ENCODE measurements at places on chromosomes 2 and 18.

GRCh38 chr18:73979742-73980141 lies 167.9 kb downstream of the FBXO15 start:
- DNase-seq, result no peak

GRCh38 chr2:34909992-34910705 lies 1311.0 kb upstream of the FAM98A start:
- peak; percentile 24 for DNase-seq

DNA sequence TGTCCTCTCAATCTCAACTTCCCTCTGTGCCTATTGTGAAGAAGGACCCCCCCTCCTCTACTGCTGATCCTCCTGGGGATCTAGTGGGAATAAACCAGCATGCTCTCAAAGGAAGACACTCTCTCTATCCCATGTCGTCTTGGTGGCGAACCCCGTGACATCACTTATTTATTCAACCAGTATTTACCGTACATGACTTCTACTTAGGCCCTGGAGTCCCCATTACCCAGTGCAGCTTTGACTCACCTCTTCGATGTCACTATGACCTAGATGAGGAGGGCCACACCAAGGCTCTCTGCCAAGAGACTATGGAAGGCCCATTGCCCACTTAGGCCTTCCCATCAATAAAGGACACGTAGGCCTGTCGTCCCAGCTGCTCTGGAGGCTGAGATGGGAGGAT lies 16.7 kb downstream of the ASPRV1 start:
- no peak for DNase-seq

DNA sequence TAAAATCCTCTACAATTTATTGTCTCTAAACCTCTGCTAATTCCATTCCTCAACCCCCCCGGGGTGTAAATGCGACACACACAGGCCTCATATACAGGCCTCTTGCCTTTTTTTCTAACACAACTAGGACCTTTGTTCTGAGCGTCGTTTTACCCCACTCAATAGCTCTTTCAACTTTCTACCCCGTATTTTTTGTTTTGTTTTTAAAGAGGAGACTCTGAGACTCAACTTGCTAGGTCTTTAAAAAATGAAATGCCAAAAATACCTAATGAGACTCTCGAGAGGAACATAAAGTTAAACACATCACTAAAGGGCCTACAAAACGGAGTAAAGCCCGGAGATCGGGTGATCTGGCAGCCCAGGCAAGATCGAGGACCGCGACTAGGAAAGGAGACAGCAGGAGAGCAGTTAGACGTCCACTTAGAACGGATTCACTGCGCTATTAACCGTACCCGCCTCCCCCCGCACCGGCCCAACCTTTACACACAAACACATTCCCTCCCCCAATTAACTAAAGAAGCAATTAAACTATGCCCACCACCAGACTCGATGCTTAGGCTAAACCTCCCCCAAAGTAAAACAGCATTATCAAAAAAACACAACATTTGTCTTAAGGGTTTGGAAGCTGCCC lies 1.7 kb downstream of the TRIP12 start:
- peak; percentile 25 for DNase-seq

DNA sequence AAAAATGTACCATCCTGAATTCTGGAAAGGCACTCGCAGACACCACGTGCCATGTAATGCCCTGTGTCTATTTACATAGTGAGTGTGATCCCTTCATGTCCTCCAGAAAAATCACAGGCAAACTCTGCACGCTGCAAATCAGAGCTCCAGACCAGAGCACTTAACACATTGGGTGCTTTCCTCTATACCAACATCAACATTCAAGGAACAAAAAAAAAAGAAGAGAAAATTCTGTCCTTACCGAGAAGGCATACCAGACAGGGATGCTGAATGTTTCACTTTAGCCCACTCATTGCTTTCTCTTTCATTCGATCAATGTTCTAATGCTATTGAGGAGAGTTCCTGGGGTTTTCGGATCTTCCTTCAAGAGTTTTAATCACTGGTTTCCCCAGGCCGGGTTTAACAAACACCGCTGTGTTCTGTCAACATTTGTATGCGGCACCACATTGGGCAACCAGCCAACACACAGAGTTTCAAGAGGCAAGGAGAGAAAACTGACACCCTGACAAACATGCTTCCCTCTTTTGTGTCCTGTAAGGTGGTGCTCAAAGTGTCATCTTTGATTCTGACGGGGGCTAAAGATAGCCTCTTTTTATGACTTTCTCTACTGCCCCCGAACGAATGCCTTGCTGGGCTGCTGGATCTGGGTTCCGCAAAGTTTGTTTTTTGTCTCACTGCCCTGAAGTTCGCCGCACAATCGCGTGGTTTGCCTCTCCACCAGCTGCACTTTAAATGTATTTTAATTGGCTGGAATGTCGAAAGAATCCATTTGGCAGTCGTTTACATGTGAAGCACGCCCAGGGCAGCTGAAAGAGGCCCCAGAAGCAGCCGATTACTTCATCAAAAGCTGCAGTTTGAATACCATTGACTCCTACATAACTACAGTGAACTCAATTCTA lies 106.4 kb upstream of the NCKAP5 start:
- DNase-seq, result peak; percentile 87

DNA sequence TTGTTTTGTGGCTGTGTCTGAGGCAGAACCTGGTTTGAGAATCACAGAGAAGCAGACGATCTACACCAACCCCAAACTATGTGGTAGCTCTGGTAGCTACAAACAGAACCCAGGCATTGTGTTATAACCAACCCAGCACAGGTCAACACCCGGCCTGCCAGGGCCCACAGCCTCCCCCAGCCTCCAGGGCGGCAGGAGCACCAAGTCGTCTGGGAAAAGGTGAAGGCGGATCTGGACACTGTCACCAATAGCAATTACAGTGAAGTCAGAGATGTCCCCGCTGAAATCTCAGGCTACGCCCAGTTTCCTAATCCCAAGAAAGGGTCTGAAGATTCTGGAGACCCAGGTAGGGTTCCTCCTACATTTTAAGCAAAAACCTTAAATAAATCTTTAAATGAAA lies 3.6 kb downstream of the HJURP start:
- DNase-seq, result no peak

GRCh38 chr2:240954436-240955305 lies 43.7 kb upstream of the SNED1 start:
- peak; percentile 11 for DNase-seq

DNA sequence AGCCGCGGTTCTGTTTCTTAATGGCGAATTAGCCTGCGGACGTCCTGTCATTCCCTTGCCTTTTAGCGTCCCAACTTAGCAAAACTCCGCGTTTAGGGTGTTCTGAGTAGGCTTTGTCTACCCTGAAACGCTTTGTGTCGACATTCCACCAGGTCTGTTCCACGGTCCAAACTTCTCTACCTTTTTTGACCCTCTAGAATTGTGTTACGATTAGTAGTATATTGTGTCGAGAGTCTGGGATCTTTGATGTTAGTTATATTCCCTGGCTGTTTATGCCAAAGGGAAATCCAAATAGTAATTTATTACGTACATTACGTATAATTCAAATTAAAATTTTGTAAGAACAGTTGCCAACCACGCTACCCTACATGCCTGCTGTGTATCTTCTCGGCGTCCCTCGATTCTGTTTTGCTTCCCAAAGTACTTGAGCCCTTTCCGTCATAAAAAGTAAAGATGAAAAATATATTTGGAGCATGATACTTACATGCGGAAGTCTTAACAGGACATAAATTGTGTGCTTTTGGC lies 495 bp upstream of the TTC32 start:
- DNase-seq, result no peak

GRCh38 chr2:21763501-21763900 lies 639.7 kb downstream of the TDRD15 start:
- no peak for DNase-seq

GRCh38 chr2:120257522-120257921 lies 4.9 kb downstream of the RALB start:
- DNase-seq, result no peak

GRCh38 chr2:59885541-59885940 lies 667.9 kb downstream of the BCL11A start:
- DNase-seq, result peak; percentile 43

GRCh38 chr2:106624787-106625380 lies 137.7 kb downstream of the CD8B2 start:
- DNase-seq, result no peak

DNA sequence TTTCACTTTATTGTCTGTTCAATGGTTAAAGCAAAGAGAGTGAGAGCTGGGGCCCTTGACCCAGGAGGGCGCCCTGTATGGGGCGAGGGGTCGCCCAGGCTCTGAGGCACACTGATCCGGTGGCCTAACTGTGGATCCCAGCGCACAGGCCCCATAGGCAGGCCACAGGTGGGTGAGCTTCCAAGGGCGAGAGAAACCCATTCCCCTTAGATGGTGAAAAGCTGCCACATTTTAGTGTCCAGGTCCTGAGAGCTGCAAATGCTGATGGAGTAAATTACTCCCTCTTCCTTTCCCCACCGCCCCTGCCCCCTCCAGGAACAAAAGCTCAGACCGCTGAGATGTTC lies 5.9 kb upstream of the DLX2 start:
- no peak for DNase-seq

GRCh38 chr2:141200191-141200590 lies 930.6 kb downstream of the LRP1B start:
- DNase-seq, result no peak

GRCh38 chr2:13662055-13662454 lies 945.3 kb downstream of the TRIB2 start:
- no peak for DNase-seq

- DNase-seq, result no peak
Measured at GRCh38 chr2:5528706-5529105, 163.5 kb upstream of the SOX11 start.

DNA sequence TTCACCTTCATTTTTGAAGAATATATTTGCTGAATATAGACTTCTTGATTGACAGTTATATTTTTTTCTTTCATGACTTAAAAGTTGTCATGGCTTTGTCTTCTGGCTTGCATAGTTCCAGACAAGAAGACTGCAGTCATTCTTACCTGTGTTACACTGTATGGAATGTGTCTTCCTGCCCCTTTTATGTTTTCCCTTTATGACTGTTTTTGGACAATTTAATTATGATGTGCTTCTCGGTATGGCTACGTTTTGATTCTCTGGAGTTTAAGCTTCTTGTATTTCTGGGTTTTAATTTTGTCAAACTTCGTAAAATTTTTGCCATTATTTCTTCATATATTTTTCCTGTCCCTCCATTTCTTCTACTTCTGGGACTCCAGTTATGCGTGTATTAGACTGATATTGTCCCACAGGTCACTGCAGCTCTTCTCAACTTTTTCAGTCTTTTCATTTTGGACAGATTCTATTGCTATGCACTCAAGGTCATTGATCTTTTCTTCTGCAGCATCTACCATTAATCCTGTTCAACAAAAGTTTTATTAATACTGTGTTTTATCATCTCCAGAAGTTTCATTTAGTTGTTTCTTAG lies 17.1 kb downstream of the MTERF4 start:
- DNase-seq, result no peak

GRCh38 chr18:75139226-75139911 lies 69.6 kb downstream of the PTGR3 start:
- DNase-seq, result no peak

- peak; percentile 87 for DNase-seq
Measured at GRCh38 chr18:39841482-39842365, 2113.3 kb upstream of the PIK3C3 start.

DNA sequence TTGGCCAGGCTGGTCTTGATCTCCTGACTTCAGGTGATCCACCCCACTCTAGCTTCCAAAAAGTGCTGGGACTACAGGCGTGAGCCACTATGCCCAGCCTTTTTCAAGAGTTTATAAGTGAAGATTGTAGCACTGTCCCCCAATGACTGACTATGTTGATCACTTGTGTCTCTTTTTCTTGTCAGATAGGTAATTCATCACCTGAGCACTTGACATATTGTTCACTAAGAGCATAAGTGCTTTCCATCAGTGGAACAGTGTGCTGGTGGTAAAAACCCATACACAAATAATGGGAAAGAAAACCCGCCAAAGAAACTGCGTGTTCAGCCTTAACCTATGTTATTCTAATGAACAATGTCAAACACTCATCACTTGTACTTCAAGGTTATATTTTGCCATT lies 414.4 kb upstream of the CDH7 start:
- no peak for DNase-seq

DNA sequence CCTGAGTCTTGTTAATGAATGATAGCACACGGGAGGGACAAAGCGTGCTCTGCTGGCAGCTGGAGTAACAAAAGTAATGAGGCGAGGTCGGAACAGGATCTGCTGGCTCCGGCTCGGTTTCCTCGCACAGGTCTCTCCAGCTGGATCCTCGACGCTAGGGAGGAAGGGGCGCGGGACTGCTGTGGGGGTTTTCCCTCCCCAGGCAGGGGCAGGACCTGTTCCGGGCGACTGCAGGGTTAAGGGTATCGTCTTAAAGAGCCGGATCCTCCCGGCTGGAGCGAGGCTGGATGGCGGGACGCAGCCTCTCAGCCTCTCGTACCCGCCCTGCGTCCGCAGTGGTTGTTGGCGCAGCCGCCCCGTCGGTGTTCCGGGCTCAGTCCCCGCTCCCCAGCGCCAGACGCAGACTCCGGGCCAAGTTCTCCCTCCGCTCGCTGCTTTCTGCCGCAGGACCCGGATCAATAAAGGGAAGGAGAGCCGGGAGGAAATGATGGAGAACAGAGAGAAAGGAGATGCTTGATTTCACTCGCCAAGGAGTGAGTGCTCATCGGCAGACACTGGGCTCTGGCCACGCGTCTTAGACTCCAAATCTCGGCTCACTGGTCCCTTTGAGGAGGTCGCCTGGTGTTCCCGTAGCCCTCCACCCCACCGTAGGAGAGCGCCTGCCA lies 1.1 kb upstream of the LIPG start:
- peak; percentile 61 for DNase-seq
